ENCODE measurements at places on chromosomes 6 and 20.

GRCh38 chr6:14585689-14586088 is 468.1 kb downstream of the CD83 start:
- DNase-seq, result no peak

DNA sequence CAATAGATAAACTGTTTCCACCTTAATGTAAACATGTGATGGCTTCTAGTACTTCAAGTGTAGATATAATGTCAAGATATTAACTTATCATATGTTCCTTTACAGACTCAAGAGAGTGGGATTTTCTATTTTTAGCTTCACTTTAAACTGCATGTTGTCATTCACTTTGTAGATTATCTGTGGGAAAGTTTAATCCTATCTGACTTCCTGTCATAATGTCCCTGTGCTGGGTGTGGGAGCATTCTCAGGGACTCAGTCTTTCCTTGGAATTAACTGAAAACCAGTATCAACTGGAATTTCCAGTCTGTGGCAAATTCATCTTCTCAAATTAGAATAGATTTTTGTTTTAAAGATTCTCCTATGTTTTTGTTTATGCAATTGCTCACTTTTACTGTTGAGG is 226.1 kb upstream of the FERMT1 start:
- DNase-seq, result no peak

- no peak for DNase-seq
Measured at GRCh38 chr6:117233145-117233544, 32.2 kb upstream of the VGLL2 start.

GRCh38 chr6:83062225-83062624 is 3.4 kb downstream of the UBE3D start:
- no peak for DNase-seq
